ENCODE measurements at places on chromosomes 3 and 15.

- DNase-seq: no peak
Observed at GRCh38 chr3:136942803-136943202, 15.0 kb upstream of the IL20RB start.

DNA sequence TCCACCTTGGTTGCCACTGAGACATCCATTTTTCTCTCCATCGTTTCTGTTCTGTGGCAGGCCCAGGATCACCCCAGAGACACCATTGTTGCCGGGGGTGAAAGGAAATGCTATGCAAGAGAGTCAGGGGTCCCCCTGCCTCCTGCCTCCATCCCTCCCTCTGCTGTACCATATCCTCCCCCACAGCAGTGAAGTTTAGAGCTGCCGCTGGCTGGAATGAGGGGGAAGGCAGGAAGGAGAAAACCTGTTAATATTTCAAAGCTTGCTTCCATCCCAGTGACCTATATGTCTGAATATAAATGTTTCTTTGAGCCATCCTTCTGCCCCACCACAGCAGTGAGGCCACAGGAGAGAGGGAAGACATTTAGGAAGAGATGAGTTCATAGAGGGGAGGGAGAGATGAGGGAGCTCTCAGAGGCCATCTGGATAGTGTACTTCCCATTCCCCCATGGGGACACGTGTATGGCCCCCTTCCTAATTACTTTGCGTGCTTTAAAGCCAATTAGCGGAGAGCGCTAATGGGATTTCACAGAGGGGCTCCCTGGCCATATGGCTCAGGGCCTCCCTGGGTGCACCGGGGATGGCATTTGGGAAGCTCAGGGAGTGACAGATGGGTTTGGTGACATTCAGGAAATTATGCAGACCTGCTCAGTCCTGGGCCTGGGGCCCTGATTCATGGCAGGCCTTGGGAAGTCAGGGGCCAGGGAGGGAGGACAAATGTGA, 40.4 kb upstream of the CHRNB4 start:
- no peak for DNase-seq

GRCh38 chr3:36679384-36680200, 84.8 kb downstream of the DCLK3 start:
- no peak for DNase-seq

DNA sequence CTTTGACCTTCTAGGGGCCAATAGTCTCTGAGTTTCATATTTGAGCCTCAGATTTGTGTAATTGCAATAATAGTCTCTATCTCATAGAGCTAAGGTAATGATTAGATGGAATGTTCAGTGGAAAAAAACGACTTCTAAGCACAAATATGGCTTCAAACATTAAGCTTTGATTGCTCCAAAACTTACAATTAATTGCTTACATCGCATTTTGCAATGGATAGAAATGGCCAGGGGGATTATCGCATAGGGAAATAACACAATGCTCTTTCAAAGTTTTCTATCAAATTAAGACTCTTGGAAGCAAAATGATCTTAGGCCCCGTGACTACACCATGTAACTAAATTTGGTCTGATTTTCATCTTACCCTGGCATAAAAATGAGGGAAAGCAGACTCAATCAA, 888.6 kb downstream of the AGBL1 start:
- DNase-seq: no peak

DNA sequence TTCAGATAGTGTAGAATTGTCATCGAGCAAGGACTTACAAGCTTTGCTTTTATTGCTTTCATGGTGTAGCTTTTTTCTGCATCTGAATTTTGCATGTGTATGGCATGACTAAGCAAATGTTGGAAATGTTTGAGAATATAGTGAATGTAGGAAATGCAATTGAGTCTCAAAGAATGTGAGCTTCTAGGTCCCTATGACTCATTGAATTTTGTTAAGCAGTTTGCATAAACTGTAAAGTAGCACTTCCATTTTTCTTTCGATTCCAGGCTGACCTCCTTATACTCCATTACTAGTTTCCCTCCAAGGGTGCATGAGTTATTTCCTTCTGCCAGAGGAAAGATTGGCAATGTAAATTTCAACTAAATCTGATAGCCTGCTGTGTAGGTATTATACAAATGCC, 619.2 kb downstream of the DIPK2A start:
- no peak for DNase-seq

DNA sequence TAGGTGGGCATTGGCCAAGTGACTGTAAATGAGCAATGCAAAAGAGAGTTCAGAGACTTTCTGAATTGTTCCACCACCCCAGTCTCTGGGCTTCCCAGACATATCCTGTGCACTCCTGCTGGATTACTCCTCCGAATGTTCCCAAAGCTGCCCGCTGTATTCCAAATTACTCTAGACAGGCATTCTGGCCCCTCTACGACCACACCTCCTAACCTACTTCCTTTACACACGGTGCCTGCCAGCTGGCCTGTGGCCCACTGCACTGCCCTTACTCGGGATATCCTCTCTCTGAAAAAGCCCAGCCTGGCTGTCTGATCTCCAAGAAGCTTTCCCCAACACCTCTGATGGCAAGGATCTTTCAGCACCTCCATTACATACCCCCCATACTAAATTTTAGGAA, 66.6 kb downstream of the DUT start:
- DNase-seq: no peak

DNA sequence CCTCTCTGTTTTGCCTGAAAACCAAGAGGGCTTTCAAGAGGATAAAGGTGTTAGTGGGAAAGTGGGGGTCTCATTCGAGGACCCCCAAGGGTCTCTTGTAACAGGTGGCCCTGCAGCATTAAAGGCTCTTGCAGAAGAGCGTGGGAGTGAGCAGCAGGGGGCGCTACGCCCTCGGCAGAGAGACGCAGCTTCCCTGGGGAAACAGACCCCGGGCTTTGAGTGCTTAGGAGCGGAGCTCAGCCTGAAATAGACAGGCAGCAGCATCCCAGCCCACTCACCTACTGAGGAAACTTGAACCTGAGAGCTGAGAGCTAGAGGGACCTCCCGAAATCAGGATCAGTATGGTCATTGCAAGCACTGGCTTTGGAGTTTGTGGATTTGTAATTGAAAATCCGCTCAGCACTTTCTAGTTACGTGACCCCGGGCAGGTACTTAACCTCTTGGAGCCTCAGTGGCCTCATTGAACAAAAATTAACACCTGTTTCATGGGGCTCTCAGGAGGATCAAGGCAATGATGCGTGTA, 25.7 kb downstream of the RPLP1 start:
- DNase-seq: no peak

- no peak for DNase-seq
Observed at GRCh38 chr3:128395046-128395445, 71.6 kb downstream of the DNAJB8 start.

- DNase-seq: no peak
Observed at GRCh38 chr3:44513513-44513912, 36.0 kb upstream of the ZNF445 start.

- DNase-seq: no peak
Observed at GRCh38 chr3:157559401-157559800, 56.2 kb upstream of the VEPH1 start.

DNA sequence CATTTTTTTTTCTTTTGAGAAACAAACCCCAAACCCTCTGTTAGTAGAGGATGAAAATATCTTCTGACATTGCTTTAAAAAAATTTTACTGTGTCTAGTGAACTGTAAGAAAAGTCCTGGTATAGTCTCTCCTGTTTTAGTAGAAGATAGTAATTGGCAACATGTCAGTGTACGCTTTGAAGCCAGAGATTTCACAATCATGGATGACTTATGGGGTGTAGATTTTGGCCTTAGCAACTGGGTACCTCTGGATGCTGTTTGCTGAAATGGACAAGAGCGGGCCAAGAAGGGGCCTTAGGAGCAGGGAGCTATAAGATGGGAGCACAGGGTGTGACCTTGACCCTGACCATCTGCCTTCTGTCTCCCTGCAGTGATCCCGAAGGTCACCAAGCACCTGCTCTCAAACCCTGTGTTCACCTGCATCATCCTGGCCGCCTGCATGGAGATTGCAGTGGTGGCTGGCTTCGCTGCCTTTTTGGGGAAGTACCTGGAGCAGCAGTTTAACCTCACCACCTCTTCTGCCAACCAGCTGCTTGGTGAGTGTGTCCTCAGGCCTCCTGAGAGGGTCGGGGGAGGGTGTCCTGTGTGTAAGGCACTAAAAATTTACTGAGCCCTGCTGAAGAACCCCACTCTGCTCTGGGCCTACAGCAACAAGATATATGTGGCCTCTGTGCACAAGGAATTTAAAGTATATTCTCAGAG, 266.7 kb downstream of the SLCO3A1 start:
- no peak for DNase-seq

GRCh38 chr15:25863111-25863967, at the start of gene ATP10A:
Gene ATP10A (minus strand): TSS chr15:25863327. CDS start chr15:25863096, 231 bp downstream.
- DNase-seq: no peak

- no peak for DNase-seq
Observed at GRCh38 chr3:69092030-69092516, 7.3 kb downstream of the ARL6IP5 start.

- DNase-seq: no peak
Observed at GRCh38 chr3:73523661-73524060, 101.1 kb downstream of the PDZRN3 start.

DNA sequence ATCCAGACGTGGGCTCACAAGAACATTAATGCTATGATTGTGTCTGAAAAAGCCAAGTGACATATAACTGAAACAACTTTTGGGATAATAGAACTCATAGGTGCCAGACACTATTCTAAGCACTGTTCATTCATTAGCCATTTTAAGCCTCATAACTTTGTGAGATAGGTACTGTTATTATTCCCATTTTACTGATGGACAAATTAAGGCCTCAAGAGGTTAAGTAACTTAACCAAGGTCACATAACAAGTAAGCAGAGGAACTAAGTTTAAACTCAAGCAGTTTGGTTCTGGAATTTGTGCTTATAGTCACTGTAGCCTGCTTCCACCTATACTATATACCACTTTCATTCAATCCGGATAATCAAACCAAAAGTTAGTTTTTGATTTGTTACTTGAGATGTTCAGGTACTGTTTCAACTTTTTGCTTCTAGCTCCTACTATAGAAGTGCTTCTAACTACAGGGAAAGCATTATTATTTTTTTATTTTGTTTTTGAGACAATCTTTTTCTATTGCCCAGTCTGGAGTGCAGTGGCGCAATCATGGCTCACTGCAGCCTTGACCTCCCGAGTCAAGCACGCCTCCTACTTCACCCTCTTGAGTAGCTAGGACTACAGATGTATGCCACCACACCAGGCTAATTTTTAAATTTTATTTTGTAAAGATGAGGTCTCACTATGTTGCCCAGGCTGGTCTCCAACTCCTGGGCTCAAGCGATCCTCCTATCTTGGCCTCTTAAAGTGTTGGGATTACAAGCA, 41.9 kb downstream of the TIPARP start:
- no peak for DNase-seq

DNA sequence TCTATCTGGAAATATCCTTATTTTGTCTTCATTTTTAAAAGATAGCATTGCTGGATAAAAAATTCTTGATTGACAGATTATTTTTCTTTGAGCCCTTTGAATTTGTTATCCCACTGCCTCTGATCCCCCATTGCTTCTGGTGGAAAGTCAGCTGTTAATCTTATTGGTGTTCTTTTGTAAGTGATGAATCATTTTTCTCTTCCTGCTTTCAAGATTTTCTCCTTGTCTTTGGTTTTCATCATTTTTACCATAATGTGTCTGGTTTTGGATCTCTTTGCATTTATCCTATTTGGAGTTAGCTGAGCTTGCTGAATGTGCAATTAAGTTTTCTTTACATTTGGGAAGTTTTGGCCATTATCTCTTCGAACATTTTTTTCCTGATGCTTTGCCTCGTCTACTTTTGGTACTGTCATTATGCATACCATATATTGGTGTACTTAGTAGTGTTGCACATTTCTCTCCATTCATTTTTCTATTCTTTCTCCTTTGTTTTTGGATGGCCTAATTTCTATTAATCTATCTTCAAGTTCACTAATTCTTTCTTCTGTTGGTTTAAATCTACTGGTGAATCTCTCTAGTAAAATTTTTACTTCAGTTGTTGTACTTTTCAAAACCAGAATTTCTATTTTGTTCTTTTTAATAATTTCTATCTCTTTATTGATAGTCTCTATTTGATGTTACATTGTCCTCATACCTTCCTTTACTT, 440.0 kb upstream of the PROK2 start:
- no peak for DNase-seq

DNA sequence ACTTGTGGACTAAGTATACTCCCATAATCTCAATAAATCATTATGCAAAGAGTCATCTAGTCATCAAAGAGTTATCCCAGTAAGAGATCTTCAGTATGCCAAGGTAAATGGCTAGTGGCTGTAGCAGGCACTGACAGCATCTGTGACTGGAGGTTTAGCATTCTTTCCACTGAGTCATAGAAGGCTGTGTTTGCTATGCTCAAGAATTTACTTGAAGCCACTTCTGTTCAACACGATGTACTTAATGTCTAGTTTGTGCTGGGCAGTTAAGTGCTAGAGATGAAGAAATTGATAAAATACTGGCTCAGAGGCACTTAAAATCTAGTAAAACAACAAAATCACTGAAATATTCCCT, 13.0 kb downstream of the ZBED2 start:
- DNase-seq: no peak

DNA sequence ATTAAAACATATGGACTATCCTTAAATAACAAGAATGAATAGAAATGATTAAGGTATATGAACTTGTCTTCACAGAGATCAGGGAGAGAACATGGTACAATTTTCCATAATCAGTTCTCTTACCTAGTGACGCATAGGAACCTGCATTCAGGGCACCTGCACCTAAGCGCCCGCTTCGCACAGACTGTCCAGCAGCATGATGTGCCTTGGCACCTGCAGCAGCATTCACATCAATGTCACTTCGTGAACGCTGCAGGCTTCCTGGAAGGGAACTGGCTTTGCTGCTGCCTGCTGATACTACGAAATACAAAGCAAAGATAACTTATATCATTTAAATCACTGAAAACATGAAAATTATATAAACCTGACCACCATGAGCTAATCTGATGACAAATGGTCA, 115.2 kb downstream of the CLASP2 start:
- DNase-seq: no peak

DNA sequence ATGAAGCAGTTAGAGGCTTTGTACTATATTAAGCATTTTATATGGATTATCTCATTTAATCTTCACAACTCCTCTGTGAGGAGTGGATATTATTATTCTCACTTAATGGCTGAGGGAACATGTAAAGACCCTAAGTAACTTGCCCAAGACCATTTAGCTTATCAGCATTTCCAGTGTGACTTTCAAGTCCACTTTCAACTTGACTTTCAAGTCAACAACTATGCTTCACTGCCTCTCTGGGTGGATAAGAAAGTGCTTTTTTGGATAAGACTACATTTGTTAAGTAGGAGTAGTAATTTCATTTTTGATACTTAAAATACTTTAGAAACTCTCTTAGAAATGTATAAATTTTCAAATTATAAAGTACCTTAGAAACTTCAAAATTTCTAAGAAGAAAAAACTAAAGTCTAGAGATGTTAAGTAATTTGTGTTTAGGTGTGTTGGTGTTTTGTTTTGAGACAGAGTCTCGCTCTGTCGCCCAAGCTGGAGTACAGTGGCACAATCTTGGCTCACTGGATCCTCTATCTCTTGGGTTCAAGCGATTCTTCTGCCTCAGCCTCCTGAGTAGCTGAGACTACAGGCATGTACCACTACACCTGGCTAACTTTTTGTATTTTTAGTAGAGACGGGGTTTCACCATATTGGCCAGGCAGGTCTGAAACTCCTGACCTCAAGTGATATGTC, 71.8 kb downstream of the MINDY2 start:
- no peak for DNase-seq

All from cortex of kidney (tissue), 1 donor.